ENCODE measurements at places on chromosomes 5 and 9.
A peak's percentile ranks its signal among the peaks of the same experiment; 100 is the strongest.

- DNase-seq, result peak; percentile 94
Observed at GRCh38 chr9:78031893-78032729, 500 bp upstream of the GNAQ start.

DNA sequence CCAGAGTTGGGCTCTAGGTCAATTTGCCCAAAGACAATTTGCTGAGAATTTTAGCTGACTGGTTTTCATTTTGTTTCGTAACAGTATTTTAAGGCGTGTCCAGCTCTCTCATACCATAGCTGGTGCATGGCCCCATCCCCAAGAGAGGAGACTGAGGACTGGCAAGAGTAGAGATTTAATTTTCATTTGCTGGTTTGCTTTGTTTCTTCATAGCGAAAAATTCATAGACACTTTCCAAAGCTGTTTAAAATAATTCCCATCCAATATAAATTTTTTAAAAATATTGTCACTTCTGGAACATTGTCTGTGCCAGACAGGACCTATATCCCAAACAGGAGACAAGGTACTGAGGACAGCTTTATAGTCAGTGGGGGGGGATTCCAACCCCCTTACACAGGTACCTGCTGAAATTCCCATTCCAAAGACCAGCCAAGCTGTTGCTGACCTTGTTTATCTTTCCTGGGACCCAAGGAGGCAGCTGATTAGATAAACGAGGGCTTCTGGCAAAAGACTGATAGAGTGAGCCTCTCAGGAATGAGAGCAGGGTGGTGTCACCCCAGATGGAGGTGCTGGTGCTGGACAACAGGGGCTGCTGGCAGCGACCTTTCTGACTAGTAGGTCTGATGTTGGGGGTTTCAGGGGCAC, 6.8 kb upstream of the ANGPTL2 start:
- DNase-seq, result no peak

DNA sequence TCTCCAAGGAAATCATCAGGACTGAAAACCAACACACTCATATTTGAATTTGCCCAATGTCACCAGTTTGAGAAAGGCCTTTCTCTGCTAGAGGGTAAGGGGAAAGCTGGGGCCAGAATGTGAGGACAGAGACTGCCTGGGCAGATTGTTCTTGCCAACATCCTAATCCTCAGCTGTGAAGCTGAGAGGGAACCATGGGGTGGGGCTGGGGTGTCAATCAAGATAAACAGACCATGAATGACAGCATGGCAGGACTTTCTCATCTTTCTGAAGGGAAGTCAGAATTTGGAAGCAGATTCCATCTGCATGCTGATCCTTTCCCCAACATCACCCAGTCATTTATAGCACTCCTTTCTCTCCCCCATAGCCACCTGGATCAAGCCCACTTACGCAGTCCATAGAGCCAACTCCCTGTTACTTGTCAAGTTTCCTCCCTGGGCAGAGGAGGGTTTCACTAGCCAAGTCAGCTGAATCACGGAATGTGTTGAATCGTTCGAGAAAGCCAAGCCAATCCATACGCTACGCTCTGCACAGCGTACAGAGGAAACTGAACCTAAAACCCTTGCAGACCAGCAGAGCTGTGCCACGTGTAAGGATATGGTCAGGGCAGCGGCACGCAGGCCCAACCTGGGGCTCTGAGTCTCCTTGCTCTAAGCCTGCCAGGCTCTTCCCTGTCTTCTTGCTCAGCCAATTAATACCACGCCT, 14.9 kb downstream of the GLDC start:
- DNase-seq, result no peak

DNA sequence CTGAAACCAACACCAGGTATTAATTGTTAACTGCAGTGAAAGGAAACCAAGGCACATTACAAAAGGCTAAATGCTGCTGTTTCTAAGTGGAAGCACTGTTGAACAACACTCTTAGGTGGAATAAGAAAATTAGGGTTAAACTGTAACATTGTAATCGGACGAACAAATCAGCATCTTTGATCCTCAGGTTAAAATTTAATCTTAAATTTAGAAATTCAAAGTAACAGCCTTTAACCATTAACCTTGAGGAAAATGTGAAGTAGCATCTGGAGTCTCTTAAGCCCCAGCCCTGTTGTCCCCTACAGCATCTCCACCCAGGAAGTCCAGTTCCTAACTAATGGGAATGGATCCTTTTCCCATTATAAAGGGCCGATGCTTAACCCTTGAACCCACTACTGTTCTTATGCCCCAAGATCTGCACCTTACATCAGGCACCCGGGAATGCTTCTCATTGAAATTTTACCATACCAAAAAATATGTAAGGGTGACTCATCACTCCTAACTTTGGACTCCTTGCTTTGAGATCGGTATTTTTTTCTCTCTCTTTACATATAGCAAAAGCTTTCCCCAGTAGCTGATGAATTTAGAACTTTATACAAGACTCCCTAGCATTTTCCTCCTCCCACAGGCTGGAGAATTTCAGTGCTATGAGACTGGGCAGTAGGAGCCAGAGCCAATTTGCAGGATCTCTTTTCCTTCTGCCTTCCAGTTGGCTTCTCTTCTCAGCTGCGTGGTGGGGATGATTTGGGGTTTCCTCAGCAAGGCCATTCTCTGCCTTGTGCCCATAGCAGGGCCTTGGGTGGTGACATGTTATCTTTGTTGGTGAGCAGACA, 32.0 kb upstream of the ITGA2 start:
- DNase-seq, result no peak

GRCh38 chr9:37575511-37575914, 667 bp downstream of the FBXO10 start:
- DNase-seq, result no peak

GRCh38 chr9:130707225-130707976, 13.8 kb downstream of the EXOSC2 start:
- peak; percentile 67 for DNase-seq

DNA sequence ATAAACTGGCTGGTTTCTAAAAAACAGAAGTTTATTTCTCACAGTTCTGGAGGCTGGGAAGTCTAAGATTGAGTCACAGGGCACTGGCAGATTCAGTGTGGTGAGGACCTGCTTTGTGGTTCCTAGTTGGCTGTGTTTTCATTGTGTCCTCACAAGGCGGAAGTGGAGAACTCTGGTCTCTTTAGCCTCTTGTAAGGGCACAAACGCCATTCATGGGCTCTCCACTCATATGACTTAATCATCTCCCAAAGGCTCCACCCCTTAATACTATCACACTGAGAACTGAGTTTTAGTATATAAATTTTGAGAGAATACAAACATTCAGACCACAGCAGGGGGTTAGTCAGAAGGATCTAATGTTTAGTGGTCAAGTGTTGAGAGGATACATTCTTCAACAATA, 208.2 kb downstream of the SEC61B start:
- no peak for DNase-seq

DNA sequence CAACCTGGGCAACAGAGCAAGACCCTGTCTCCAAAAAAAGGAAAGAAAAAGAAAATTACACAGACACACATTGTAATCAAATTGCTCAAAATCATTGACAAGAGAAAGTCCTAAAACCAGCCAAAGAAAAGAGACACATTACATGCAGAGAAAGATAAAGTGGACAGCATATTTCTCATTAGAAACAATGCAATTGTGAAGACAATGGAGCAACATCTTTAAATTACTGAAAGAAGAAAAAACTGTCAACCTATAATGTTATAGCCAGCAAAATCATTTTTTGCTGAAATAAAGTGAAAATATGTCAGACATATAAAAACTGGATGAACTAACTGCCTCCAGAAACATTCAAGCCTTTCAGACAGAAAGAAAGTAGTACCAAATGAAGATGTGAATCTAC, 120.6 kb downstream of the TMEM167A start:
- DNase-seq, result no peak

- no peak for DNase-seq
Observed at GRCh38 chr5:69007163-69007562, 86.7 kb upstream of the SLC30A5 start.

DNA sequence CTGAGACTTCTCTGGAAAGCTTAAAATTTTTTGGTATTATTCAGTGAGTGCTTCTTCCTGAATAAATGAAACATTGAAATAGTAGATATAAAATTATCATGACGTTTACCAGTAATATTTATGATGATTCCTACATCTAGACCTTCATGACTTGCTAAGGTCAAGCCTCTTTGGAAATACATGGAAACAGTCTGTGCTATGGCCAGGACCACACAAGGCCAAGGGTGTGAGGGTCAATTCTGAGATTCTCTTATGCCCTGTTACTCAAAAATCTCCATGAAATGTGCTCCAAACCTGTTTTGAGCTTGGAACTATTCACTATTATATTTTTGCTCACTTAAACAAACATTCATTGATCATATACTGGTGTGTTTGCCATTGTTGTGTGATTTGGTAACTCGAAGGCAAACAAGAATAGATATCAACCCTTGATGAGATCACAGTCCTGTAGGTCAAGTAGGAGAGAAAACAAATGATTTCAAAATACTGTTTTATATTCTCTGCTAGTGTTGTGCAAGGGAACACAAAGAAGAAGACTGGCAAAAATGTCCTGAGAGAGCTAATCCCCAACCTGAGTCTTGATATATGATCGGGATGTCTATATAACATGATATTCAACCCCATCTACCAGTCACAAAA, 1254.9 kb upstream of the DMAC1 start:
- DNase-seq, result no peak

GRCh38 chr5:97422678-97423077, 239.6 kb upstream of the RIOK2 start:
- DNase-seq, result no peak

DNA sequence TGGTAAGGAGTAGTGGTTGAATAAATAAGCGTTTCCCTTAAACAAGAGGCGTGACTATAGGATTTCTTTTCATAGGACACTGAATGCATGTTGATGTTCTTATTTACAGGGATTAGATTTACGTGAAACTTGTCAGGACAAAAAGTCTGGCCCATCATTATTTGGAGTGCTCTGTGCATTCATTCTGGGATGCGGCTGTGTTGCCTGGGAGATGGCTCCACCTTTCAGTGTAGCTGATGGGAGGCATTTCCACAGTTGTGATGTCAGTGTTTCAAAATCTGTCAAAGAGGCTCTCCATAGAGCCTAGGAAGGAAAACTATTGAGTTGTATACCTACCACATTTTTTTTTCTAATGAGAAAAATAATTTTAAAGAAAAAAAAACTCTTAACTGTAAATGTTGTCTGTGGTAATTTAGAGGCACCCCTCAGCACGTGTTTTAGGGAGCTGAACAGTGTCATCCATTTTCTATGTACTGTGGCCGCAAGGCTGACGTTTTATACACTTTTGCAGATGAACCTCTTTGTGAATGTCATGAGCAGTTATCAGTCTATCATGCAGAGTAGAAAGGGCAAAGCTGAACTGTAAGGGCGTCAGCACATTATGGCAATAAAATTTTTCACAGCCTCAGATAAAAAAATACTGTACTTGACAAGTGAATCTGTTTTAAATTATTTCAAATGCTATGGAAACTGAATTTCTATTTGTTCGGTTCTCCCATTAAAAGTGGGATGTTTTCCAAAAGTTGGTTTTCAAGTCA, 202.7 kb downstream of the PBX3 start:
- no peak for DNase-seq

GRCh38 chr5:76677849-76678472, 38.0 kb upstream of the F2R start:
- no peak for DNase-seq

DNA sequence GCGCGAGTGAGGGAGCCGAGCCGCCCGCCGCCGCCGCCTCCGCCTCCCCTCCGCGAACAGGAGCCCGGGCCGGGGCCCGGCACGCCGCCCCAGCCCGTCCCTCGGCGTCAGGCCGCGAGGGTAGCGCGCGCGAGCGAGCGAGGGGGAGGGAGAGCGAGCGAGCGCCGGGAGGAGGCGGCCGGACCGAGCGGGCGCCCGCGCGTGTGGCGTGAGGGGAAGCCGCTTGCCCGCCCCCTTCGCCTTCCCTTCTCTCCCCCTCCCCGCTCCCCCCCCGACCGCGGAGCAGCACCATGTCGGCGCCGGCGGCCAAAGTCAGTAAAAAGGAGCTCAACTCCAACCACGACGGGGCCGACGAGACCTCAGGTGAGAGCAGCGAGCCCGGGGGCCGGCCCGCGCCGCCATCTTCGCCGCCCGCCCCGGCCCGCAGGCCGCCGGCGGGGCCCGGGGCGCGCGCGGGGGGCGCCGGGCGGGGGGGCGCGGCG, 312 bp downstream of the SET start:
- DNase-seq, result no peak

GRCh38 chr5:14937254-14937653, 65.7 kb upstream of the ANKH start:
- no peak for DNase-seq

GRCh38 chr5:60538955-60539866, 160.8 kb downstream of the DEPDC1B start:
- DNase-seq, result no peak

DNA sequence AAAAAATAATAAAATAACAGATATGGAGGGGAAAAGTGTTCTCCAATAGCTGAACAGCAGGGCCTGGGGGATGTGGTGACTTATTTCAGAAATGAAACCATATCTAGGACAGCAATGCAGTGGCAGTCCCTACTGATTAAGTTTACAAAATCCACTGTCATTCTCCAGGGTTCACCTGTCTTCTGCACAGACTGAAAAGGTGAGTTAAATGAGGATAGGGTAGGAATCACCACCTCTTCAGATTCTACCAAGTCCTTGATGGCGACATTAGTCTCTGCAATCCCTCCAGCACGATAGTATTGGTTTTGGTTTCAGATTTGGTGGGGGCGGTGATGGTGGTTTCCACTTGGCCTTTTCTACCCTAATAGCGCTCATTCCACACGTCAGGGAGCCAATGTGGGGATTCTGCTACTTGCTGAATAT, 32.3 kb upstream of the NPM1 start:
- no peak for DNase-seq

DNA sequence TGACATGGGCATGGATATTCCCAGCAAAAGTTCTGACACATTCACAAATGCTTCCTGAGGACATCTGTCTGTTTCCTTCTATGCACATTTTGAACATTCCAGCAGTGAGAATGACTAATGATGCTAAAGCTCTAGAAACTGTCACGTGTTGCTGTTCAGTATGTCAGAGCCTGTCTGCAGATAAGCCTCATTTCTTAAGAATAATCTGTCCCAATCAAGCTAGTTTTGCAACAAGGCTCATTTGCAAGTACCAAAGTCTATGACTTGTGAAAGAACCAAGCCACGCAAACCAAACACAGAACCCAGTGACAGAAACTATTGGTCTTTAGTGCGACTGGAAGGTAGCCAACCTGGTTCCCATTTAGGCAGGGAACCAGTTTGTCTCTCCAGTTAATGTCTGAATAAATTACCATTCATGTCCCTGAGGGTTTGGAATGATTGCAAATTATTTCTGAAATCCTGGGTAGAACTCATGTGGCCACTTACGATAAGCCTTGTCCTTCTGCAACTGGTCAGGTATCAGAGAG, 178.5 kb downstream of the C9orf152 start:
- DNase-seq, result no peak

DNA sequence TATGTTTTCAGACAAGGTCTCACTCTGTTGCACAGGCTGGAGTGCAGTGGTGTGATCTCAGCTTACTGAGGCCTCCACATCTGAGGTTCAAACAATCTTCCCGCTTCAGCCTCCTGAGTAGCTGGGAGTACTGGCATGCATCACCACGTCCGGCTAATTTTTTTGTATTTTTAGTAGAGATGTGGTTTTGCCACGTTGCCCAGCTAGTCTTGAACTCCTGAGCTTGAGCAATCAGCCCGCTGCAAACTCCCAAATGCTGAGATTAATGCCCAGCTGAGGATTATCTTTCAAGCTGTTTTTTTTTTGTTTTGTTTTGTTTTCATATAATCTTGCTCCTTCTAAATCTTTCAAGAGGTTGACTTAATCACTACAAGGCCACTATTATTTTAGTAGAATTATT, 47.3 kb upstream of the SLC28A3 start:
- DNase-seq, result no peak

Data from Jurkat, Clone E6-1 (cell line).